Mucosa of descending colon (tissue), 3 donors: ENCODE measurements at places on chromosomes 16 and 17. TPM values are rescaled to one million over a fixed set of nuclear protein-coding genes. Genes with fewer than 3 reads are reported as not detected.

DNA sequence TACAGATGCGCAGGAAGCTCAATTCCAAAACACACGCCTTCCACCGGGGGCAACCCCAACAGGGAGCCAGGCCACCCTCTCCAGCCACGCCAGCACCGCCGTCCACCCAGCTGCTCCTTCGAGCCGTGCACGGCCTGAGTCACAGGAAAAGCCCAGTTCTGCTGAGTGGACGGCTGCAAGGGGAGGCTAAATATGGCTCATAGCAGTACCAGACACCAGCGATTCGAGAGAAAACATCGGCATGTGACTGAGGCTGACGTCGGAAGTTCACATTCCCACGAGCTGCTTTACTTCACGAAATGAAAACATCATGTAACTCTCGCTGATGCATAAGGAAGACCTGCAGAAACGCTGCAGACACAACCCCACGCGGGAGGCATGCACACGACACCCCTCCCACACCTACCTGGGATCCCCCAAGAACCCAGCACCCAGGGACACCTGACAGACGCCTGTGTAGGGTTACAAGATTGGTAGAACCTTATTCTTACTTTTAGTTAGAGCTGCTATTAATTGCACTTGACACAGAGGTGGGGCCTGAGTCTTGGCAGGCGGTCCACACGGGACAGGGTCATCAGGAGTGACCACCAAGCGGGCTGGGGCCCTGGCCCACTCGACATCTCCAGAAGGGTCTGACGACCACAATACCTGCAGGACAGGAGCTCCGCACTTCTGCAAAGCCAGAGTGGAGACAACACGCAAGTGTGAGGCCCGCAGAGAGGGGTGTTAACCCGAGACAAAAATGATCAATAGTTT lies 116.8 kb downstream of the ANKRD11 start:
- DNase-seq, result no peak

- DNase-seq, result no peak
Measured at GRCh38 chr16:13896543-13897182, 23.3 kb upstream of the ERCC4 start.

DNA sequence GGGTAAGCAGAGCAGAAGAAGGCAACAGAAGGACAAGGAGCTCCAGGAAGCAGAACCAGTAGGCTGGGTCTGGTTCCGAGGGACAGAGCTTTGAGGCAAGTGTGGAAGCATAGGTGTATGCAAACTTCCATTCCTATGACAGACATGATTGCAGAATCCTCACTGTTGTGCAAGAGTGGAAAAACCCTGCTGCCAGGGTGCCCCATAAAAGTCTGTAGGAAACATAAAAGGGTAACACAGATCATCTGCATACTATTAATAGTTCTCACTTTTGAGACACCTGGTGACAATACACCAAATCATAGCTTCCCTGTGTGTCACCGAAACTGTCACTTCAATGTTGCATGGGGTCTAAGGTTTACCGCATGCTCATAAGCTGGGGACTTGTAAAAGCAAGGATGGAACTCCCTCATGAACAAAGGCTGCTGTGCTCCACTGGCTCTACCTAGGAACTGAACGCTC lies 39.7 kb downstream of the ARHGAP17 start:
- no peak for DNase-seq

DNA sequence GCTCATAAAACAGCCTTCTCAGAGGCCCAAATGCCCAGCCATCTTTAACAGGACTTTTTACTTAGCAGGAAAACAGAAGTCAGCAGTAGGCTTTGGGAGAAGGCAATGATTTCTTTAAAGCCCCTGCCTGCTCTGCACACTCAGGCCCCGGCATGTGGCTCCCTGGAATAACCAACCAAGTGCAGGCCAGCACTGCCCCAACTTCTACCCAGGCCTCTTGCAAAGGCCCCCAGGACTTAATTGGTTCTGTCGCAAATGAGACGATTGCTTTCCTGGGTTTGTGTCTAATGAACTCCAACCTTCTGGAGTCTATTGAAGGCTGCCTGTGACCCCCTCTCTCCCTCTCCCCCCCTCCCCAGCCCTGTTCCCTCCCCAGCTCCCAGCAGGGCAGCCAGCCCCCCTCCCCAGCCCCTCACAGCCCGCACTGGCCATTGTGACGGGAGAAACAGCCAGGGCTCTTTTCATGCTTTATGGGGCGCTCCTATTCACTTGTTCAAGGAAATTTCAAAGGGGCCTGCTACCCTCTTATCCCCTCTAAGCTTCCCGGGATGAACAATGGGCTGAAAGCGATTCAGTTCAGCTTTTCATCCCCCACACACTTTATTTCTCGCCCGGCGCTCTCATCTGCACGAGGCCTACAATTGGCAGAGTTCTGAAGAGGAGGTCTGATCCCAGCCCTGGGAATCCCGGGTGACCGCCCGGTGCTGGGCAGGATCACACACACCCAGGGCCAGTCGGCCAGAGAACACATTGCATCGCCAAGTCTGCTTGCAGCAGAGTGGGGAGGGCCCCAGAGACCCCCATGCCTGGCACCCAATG lies 15.5 kb downstream of the AXIN2 start:
- DNase-seq, result no peak

The TBX21 gene
- 1.2 TPM for total RNA-seq

The HOXB9 gene
- total RNA-seq, result 40.1 TPM

The KRT36 gene
- total RNA-seq, result not detected

GRCh38 chr16:84466692-84467091 lies 37.8 kb downstream of the MEAK7 start:
- DNase-seq, result no peak

- peak; percentile 44 for DNase-seq
Measured at GRCh38 chr16:68384288-68385161, 63.8 kb downstream of the SMPD3 start.

DNA sequence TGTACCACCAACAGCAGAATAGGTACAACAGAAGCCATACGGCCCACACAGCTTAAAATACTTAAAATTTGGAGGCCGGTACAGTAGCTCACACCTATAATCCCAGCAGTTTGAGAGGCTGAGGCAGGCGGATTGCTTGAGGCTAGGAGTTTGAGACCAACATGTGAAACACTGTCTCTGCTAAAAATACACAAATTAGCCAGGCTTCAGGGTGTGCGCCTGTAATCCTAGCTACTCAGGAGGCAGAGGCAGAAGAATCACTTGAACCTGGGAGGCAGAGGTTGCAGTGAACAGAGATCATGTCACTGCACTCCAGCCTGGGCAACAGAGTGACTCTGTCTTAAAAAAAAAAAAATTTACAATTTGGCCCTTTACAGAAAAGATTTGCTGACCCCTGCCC lies 17.0 kb downstream of the GFOD2 start:
- DNase-seq, result no peak

DNA sequence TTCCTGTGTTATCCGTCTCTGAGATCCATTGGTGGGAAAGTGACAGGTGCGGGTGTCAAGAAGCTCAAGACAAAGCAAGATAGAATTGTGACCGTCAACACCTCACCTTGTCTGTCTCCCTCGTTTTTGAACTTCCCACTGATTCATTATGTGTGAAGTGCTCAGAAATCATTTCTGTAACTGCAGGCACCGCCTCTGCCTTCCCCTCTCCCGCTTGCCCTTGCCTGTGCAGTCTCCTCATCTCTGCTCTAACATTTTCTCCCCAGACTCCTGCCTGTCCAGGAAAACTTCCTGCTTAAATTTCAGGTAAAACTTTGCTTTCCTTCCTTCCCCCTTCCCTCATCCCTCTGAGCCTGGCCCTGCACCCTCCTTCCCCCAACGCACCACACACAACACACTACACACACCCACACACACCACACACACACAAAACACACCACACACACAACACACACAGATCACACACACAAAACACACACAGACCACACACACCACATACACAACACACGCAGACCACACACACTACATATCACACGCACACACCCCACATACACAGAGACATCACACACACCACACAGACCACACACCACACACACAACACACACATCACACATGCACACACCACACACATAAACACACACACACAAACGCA lies 25.7 kb downstream of the CALB2 start:
- DNase-seq, result no peak

- DNase-seq, result no peak
Measured at GRCh38 chr17:77443748-77444260, 303.0 kb downstream of the SEC14L1 start.

DNA sequence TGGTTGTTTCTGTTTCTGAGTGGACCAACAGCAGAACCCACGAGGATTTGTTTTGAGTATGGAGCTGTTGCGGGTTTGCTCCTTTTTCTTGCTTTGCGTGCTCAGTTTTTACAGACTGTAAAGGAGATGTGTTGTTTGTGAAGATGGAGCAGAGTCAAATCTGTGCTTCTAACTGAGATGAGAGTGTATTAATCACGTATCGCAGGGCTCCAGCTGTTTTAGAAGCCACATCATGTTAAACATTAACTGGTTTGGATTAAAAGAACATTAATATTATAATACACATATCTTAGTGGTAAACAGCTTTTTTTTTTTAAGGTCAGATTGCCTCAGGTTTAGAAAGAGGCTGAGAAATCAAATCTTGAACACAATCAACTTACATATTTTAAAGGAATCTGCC lies 69.4 kb downstream of the YPEL2 start:
- no peak for DNase-seq

GRCh38 chr17:8001976-8002720 lies at the start of gene GUCY2D:
GUCY2D (plus strand) TSS chr17:8002615; CDS start chr17:8003048, 433 bp downstream.
- DNase-seq, result no peak
